ENCODE measurements at places on chromosomes 7 and 10.

DNA sequence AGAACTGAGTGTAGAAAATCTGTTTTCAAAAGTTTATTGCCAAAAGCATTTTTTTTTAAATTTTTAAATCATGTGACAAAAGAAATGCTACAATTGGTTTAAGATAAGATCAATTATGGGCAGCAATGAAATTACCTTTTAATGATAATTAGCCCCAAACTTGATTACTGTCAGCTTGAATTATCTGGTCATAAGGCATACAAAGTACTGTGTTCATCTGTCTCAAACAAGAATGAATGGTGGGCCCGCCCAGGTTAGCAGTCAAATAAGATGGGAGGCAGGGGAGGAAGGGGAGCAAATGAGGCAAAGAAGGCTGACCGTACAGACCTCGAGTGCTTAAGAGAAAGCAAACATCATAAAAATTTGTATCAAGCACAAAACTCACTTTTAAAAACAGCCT, 68.1 kb downstream of the JAZF1 start:
- no peak for DNase-seq

DNA sequence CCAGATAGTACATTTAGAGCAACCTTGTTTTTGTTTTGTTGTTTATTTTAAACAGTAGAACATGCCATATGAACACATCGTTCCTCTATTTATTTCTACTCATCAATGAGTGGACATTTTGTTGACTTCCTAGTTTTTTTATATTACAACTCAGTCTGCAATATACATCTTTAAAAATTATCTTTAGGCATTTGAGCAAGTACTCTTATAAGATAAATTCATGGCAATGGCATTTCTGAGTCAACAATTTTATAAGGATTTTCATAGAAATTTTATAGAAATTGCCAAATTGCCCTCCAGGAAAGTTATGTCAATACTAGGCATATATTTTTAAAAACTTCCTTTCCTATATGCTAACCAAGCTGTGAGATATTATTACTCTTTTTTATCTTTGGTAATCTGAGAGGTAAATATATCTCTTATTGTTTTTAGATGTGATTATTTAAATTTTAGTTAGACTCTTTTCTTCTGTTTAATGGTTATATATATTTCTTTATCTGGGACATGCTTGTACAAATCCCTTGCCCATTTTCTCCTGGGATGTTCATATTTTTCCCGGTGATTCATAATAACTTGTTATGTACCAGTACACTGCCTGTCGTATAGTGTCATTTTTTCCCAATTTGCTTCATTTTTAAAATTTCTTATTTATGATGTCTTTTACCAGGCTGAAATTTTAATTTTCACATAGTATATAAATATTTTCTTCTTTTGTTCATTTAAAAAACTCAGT, 50.5 kb downstream of the FZD1 start:
- no peak for DNase-seq

DNA sequence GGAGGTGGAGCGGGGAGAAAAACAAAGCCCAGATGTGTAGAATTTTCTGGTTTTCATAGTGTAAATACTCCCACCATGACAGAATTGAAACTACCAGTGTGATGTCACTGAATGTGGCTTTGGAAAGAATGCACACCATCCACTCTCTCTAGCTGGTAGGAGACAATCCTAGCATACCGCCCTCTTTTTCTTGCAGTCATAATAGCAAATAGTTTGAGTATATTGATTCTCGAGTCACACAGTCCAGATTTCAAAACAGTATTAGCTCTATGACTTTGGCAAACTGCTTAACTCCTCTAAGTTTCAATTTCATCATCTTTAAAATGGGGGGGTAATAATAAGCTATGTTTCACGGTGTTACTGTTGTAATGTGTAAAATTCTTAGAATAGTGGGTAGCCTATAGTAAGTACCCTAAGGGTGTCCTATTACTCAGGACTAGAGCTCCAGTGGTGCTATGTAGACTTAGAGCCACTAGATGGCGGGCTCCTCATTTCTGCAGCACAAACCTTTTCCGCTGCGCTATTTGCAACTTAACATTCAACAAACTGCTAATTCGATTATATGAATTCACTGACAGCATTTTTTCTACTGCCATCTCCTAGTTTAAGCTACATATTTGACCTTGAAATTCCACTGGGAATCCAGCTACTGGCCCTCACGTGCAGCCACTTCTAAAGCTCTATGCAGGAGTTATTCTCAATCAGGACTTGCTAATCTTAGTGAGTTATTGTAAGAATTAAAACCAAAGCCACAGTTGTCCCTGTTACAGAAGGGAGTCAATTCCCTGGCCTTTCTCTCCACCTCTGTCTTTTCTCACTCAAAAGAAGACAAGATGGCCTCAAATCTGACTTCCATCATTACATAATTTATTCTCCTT, 18.7 kb downstream of the TAS2R40 start:
- peak; percentile 55 for DNase-seq

GRCh38 chr7:6444516-6445269, 3.1 kb downstream of the DAGLB start:
- DNase-seq: no peak

DNA sequence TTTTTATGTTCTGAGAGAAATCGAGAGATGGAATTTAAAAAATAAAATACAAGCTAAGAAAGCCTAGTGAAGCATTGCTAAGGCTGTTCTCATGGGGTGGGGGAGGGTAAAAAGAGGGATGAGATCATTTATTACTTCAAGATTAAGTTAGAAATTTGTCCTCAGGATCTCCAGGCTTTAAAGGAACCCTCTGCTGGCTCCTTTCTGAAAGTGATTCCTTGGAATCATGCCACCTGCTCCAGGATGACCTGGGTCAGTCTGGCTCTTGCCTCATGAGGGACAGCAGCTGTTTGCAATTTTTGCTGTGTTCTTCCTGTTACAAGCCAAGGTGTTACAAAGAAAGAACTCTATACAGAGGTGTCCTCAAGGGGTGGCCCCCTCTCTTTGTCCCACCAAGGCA, 69.8 kb downstream of the CDK1 start:
- peak; percentile 33 for DNase-seq

GRCh38 chr10:64275774-64276173, 754.6 kb downstream of the REEP3 start:
- no peak for DNase-seq

- no peak for DNase-seq
Measured at GRCh38 chr7:44074349-44074695, 8.0 kb downstream of the POLM start.

DNA sequence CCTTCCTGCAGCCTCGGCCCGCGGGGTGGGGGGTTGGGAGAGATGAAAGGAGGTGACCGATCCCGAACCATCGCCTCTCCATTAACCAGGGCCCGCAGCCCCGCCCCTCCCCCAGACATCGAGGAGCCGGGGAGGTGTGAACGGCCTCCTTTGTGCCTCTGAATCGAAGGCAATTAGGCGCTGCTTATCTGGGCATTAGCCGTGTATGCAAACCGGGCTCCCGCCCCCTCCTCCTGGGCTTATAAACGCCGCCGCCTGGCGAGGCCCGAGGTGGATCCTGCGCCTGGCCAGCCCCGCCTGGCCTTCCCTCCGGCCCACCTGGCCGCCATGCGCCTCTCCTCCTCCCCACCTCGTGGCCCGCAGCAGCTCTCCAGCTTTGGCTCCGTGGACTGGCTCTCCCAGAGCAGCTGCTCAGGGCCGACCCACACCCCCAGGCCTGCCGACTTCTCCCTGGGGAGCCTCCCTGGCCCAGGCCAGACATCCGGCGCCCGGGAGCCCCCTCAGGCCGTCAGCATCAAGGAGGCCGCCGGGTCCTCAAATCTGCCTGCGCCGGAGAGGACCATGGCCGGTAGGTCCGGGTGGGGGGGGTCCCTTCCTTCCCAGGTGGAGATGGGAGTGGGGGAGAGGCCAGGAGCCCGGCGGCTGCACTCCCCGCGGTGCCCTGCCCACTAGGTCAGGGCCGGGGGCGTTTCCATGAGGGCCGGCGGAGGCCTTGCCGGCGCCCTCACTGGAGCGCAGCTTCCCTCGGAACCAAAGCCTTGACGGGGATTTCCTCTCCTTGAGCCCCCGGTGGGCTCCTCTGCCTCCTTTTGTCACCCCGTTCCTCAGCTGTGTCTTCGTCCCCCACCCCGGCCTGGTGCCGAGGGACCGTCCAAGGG, at the start of gene VENTX:
VENTX (plus strand) TSS at position 268 of the 878 bp plus-strand sequence; CDS start at position 328, 60 bp downstream.
- DNase-seq: no peak

- no peak for DNase-seq
Measured at GRCh38 chr7:121494516-121494915, 98.4 kb upstream of the FAM3C start.

DNA sequence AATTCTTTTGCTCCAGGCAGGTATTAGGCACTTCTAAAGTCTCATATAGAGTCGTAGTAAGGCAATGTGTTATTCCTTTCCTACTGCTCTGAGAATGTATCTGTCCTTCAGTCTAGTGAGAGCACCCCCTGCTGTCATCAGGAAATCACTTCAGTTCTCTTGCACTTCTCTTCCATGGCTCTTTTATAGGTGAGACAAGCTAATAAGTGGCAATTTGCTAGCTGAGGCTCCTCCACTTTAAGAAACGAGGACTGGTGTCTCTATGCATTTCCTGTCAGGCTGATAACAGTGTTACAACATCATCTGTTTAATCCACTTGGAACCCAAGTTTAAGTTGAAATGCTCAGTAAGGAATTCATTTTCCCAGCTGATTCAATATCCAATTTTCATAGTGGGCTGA, 350.6 kb downstream of the TFEC start:
- no peak for DNase-seq

DNA sequence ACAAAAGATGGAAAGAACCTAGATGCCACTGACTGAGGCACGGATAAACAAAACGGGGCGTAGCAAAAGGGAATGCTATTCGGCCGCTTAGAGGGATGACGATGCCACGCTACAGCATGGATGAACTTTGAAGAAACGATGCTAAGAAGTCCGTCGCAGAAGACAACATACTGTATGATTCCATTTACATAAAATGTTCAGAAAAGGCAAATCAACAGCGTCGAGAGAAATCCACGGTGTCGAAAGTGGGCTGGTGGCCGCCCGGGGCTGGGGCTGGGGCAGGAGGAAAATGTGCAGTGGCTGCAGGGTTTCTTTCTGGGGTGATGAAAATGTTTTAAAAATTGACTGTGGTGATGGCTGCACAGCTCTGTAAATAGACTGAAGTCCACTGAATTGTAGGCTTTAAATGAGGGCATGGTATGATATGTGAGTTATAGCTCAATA, 24.1 kb downstream of the GNA12 start:
- DNase-seq: no peak

GRCh38 chr7:77757589-77757988, 40.6 kb downstream of the TMEM60 start:
- no peak for DNase-seq

- DNase-seq: no peak
Measured at GRCh38 chr10:34687434-34688210, 127.5 kb downstream of the PARD3 start.

DNA sequence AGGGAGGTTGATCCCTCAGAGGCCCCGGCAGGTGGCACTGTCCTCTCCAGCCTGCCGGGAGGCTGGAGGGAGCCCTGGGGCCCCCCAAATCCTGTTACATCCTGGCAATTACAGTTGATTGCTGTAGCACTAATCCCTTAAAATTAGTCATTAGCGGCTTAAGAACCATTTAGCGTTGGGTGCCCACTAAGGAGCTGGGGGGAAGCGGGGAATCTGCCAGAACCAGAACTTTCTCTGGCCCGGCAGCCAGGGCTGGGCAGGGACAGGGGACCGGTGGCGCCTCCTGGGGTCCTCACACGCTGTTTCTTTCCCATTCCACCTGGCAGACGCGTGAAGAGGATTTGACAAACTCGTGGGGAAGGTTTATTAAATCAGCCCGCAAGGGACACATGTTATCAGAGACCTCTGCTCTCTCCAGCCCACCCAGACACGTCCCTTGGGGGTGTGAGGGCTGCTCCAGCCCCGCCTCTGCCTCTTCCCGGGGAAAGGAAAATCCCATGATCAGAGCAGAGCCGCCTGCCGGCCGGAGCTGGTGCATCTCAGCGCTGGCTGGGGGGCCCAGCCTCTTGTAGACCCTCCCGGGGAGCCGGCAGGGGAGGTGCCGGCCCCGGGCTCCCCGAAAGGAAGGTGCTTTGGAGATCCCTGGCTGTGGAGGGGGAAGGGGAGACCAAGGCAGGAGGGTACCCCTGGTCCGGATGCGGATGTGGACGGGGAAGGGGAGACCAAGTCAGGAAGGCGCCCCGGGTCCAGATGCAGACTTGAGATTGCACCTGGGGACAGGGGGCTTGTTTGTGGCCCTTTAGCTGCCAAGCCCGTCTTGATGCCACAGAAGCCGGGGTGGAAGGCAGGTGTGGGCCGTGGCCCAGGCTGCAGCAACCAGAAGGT, 142.7 kb downstream of the ELFN1 start:
- DNase-seq: no peak

DNA sequence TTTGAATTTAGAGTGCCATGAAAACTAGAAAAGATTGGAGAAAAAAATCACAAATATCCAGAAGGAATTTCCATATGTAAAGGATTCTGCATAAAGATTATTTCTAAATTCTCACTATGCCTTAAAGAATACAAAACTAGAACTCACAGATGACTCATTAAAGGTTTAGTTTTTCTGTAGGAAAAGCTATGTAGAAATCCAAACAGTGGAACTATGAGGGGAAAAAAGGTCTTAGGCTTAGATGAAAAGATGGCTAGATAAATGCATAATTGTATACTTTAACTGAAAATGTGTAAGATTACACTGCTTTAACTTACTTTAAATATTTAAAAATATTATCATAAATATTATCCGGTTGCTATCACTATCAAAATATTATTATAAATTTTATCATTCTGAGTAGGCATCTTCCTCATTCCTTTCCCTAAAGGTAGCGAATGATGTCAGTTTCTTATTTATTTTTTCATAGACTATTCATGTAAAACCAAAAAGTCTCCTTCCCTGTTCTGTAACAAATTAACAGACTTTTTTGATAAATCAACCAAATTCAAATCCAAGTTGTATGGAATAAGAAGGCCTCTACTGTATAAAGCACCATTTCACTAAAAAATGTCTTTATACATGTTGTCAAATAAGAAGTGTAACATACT, 69.1 kb upstream of the COMTD1 start:
- DNase-seq: no peak

DNA sequence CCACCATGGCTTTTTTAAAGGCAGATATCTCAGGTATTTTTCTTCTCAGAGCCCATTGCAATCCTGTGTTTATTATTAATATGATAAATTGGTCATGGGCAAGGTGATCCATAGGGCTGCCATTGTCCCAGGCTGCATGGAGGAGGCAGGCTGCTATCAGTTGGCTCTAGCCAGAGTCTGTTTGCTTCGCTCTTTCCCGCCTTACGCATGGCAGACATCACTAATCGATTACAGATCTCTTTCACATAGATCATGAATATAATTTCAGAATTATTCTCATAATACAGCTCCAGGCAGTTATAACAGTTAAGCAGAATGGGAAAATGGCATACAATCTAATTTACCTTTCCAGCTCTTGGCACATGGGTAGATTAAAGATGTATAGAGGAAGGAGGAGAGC, 30.4 kb upstream of the HABP2 start:
- no peak for DNase-seq

Data from GM04503 (cell line).